IPS DF 6.9 (cell line): ENCODE measurements at places on chromosomes 5 and 9.

DNA sequence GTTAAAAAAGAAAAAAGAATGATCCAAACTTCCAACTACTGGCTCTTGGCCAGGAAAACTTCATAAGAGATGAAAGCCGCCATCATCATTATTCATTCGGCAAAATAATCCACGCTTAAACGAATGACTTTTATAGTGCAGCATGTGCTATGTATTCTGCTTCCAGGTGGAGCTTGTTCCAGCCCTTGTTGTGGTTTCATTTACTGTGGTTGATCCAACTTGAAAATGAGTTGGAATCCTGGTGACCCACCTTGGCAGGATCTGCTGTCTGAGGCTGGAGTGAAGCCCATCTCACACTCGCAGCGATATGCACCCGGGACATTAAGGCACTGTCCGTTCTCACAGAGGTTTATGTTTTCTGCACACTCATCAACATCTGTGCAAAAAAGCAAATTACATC lies 209.6 kb downstream of the FBN2 start:
- DNase-seq = no peak

GRCh38 chr5:112995764-112996618 lies 19.4 kb downstream of the DCP2 start:
- peak; percentile 27 for DNase-seq

GRCh38 chr5:5492087-5492933 lies 69.8 kb downstream of the ICE1 start:
- peak; percentile 39 for DNase-seq

DNA sequence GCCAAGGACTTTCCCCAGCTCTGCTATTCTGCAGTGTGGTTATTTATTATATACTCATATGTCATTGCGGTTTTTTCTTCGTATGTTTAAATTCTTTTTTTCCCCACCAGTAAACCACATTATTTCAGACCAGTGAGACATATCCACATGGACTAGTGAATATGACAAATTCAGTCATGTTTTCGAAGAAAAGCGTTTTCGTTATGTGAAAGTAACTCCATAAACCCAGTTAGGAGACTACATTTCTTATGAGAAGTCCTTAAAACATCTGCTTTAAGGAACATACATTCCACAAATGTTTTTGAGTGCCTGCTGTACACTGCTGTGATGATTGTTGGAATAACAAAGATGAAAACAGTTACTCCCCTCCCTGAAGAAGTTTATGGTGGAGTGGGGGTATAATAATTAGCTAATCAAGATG lies 591.8 kb upstream of the CLINT1 start:
- DNase-seq = no peak

DNA sequence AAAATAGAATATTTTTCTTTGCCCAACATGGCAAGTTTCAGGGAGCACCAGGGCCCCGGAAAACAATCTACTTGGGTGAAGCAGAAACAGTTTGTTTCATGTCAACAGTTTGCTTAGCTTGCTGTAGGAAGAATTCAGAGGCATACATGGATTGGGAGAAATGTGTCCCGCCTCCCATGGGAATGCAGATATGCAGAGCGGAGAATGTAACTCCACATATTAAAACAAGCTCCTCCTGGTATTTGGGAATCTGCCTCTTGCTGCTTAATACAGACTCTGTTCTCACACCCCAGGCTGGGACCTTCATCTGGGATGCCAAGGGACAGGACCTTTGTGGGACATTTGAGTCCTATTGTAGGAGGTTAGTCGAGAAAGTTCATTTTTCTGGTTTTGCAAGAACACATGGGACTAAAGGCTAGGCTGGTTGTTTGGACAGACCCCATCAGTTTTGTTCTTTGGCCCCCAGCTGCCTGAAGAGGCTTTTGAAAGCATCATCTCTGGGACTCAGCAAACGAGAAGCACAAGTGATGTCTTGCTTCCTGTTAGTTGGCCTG lies 220.5 kb upstream of the ADRA1B start:
- DNase-seq = no peak
